Activated effector memory CD4-positive, alpha-beta T cell treated with Interleukin-2 at 50 U/mL for 16 hours (primary cell): ENCODE measurements at places on chromosomes 12 and 14.

DNA sequence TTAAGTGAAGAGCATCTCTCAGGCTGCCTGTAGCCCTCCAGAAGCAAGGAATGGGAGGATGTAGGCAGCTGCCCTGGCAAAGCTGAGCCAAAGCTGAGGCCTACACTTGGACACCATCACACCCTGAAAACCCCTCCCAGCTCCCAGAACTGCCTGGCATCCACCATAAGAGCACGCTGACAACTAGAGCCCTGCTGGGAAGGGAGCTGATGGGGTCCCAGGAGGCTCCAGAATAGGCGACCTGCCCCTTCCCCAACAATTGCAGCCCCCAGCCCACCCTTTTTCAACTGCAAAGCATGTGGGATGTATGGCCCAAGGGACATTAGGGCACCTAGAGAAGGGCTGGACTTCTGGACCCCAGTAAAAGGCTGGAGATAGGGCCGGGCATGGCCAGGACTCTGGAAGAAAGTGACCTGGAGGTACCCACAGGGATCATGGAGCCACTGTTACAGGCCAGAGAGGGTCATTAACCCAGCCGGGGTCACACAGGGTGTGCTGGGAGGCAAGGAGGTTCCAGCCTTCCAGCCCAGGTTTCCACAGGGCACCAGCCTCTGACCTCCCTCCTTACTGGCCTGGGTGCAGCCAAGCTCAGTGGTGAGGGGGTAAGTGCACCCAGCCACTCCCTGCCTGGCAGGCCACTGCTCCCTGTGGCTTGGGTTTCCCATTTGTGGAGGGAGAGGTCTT is 27.8 kb downstream of the FAM222A start:
- no peak for DNase-seq

- DNase-seq = peak; percentile 67
Observed at GRCh38 chr14:69151458-69152180, 1.3 kb downstream of the DCAF5 start.

GRCh38 chr14:76314521-76315034 is 61.4 kb upstream of the ESRRB start:
- no peak for DNase-seq

GRCh38 chr14:24693983-24694382 is 60.0 kb upstream of the GZMB start:
- no peak for DNase-seq

- no peak for DNase-seq
Observed at GRCh38 chr14:54881761-54882401, 20.7 kb downstream of the GCH1 start.

GRCh38 chr12:111310076-111310870 is 58.6 kb downstream of the PHETA1 start:
- DNase-seq = no peak

- no peak for DNase-seq
Observed at GRCh38 chr14:103545915-103546651, 16.4 kb downstream of the BAG5 start.

- peak; percentile 48 for DNase-seq
Observed at GRCh38 chr14:77862154-77862786, 62.4 kb downstream of the ADCK1 start.

GRCh38 chr14:94403312-94403932 is 15.0 kb upstream of the SERPINA1 start:
- DNase-seq = no peak

DNA sequence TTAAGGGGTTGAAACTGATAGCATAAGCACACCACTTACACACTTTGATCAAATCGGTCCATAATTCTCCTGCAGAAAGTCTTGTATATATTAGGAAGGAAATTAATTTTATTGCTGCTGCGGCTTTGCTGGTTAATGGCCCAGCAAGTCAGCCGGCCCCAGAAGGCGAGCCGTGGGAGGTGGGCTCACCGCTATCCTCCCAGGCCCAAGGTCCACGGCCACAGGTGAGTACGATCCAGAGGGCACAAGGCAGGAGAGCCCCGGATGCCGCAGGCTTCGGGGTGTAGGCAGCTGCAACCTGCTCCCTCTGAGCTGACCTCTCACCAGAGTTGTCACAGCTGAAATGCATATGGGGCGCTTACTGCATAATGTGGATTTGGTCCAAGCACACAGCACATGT is 165.7 kb downstream of the TBX5 start:
- DNase-seq = no peak

- no peak for DNase-seq
Observed at GRCh38 chr12:4086481-4086880, 187.1 kb upstream of the CCND2 start.

- no peak for DNase-seq
Observed at GRCh38 chr14:20468764-20469241, 403 bp upstream of the PNP start.

DNA sequence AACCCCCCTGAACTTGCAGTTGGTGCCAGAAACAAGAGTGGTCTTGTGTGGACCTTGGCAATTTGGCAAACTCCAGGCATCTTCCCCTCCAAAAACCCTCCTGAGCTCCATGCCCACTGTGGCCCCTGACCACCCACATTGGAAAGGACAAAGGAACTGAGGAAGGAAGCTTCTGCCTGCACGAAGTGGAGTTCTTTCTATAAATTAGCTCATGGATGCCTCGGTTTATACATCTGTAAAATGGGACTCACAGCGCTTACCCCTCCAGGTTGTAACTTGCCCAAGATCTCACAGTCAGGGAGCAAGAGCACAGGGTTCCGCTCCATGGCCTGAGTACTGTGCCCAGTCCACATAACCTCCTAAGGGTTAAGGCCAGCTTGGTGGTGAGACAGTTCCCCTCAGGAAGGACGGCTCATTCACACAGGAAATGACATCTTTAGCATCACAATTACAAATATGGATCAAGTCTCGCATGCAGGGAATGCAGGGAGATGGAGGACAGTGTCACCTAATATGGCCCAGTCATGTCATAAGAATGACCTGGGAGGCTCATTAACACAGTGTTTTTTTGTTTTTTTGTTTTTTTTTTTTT is 66.6 kb downstream of the CLMN start:
- no peak for DNase-seq

- no peak for DNase-seq
Observed at GRCh38 chr12:132085291-132085635, 58.9 kb downstream of the DDX51 start.

DNA sequence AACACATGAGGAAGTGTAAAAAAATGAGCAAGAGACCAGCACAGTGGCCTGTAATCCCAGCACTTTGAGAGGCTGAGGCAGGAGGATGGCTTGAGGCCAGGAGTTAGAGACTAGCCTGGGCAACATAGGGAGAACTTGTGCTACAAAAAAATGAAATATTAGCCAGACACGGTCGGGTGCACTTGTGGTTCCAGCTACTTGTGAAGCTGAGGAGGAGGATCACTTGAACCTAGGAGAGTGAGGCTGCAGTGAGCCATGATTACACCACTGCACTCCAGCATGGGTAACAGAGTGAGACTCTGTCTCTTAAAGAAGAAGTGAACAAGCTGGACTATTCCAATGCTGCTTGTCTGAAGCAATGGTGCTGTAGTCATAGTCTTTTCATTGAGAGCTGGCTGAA is 36.3 kb upstream of the MAP3K9 start:
- no peak for DNase-seq

DNA sequence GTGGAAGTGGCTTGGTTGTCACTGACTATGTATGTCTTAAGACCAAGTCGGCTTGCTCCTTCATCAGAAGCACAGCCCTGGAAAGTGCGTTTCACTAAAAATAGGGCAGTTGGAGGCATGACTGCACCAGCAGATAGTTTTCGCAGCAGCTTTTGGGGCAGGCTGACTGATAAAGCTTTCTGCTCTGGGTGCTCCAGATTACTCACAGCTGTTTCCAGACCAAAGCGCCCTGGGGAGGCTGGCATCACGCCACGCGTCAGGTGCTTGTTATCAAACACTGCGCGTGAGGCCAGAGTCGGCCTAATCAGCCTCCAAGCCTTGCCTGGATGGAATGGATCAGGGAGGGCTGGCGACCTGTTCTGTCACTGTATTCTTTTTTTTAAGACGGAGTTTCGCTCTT is 13.3 kb upstream of the LRRC10 start:
- no peak for DNase-seq

DNA sequence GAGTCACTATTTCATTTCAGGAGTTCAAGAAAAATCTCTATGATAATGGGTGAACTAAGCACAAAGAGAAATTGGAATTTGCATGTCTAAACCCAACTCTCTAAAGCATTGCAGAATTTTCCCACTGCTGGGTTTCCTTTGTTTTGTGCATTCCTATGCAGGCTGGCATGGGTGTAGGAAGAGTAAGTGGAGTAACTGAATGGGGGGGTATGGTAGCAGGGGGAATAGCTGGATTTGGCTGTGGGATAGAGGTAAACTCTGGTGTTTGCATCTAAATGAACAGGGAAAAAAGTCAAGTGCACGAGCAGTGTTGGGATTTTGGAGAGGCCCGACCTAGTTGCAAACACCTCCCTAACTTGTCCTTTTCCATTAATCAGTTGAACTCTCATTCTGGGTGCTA is 159.1 kb downstream of the ANO4 start:
- no peak for DNase-seq

- DNase-seq = no peak
Observed at GRCh38 chr14:23047034-23047634, 5.1 kb downstream of the PSMB11 start.

- no peak for DNase-seq
Observed at GRCh38 chr14:61491224-61491623, 169.8 kb downstream of the PRKCH start.

DNA sequence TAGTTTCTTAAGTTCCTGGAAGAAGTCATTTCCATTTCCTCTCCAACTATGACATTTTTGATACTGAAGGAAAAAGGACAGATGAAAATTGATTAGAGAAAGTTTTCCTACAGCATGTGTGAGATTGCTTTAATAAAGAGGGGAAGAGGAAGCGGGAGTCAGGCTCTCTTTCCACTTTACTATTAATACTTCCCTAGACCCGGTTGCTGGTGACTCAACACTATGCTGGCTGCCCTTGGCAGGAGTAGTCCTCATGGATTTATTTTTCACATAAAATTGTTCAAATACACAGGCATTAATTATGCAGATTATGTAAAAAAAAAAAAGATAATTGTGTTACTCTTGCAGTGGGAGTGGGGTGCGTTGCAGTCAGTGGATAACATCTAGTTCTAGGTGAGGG is 293.4 kb downstream of the EGLN3 start:
- no peak for DNase-seq

DNA sequence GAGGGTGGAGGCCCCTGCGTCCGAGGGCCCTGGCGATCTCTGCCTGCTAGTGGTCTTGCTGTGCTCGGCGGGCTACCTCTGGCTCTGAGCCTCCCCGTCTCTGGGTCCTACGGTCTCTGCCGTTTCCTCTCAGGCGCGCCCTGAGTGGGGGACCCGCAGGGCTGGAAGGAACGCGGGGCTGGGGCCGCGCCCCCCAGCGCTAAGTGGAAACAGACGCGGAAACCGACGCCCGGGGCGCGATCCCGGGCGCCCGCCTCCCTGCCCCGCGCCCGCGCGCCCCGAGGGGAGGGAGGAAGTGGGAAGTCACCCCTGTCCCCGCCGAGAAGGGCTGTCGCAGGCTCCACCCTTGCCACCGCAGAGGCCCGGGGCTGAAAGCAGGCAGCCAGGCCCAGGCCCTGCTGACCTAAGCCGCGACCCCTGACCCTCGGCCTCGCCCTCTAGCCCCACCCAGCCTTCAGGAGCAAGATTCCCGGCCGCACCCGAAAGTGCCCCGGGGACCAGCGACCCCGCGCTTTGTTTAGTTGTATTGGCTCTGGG is 831 bp downstream of the CRIP1 start:
- peak; percentile 69 for DNase-seq

DNA sequence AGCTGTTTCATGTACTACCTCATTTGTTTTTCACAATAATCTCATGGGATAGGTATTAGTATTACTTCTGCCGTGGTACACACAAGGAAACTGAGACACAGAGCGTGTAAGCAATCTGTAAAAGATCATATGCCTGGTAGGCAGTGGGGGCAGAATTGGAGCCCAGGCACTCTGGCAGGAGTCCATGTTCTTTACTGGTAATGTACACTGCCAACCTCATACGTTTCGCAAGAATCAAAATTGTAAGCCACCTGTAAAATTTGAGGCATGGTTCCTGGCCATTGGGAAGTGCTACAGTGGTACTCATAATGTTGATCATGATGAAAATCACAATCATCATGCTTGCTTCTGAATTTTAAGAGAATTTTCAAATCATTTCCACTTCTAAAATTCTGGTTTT is 40.7 kb downstream of the TMTC1 start:
- DNase-seq = no peak

GRCh38 chr14:70097576-70098249 is 91.0 kb downstream of the SLC8A3 start:
- no peak for DNase-seq

- DNase-seq = no peak
Observed at GRCh38 chr12:112564160-112564784, 145.5 kb downstream of the PTPN11 start.

GRCh38 chr12:5947006-5947405 is 1.9 kb upstream of the ANO2 start:
- no peak for DNase-seq

DNA sequence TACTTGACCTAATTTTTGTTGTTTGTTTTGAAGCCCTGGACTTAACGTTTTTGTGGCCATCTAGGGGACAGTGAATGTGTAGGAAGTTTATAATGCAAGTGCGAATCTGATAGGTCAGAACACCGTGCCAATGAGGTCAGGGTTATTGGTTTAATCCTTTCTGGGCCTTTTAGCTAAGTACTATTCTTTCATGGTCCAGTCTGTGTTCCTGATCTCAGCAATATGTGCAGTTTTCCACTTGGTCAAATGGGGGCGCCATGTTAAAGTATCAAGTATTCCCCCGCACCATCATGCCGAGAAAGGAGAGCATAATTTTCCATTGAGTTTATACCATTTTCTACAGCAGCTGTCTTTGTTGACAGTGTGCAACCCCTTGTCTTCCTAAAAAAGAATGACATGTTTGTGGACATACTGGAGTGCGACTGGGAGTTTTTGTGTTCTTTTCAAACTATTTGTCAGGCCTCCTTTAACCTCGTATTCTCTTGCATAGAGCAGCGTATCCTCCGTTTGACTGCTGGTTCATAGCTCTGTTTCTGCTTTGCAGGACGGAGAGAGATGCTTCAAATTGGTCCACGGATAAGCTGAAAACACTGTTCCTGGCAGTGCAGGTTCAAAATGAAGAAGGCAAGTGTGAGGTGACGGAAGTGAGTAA is 1.3 kb downstream of the AHSA1 start:
- DNase-seq = peak; percentile 24

GRCh38 chr12:54936736-54937135 is 47.8 kb downstream of the TESPA1 start:
- DNase-seq = no peak

DNA sequence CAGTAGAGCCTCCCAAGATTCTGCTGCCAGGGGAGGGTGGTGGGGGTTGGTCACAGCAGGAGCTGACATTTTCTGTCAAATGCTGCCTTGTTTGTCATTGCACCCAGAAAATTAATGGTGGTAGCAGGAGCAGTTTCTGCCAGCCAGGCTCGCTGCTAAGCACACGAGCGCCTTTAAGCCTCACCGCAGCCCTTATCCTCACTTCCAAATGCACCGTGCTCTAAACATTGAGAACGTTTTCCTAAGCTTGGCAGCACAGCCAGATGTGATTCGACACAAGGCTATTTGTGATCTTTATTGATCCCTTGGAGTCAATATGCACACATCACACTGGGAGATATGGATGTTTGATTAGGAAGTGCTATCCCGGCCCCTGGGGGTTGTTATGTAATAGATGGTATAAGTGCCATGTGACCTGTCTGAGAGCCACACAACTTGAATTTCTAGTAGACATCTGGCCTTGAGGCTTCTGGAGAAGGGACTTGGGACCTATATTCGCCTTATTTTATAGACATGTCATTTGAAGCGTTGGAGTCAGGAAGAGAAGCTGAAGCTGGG is 31.6 kb upstream of the BEGAIN start:
- DNase-seq = no peak
